ENCODE measurements at places on chromosomes 7 and 10. TPM values are rescaled to one million over a fixed set of nuclear protein-coding genes. Genes with fewer than 3 reads are reported as not detected.

SPDYE1 gene
- not detected for total RNA-seq

DOCK1 gene
- 13.5 TPM for total RNA-seq

TLX1 gene
- total RNA-seq: not detected

CPA2 gene
- total RNA-seq: not detected

ADAM12 gene
- 6.1 TPM for total RNA-seq
